ENCODE measurements at places on chromosomes 1 and 21. TPM values are rescaled to one million over a fixed set of nuclear protein-coding genes. Genes with fewer than 3 reads are reported as not detected.

LRRC3 gene
- 3.0 TPM for total RNA-seq

GRCh38 chr1:5369223-5369622 is 623.0 kb downstream of the NPHP4 start:
- no peak for DNase-seq

STUM gene
- total RNA-seq, result not detected

SLAMF8 gene
- total RNA-seq, result 1.8 TPM

DNA sequence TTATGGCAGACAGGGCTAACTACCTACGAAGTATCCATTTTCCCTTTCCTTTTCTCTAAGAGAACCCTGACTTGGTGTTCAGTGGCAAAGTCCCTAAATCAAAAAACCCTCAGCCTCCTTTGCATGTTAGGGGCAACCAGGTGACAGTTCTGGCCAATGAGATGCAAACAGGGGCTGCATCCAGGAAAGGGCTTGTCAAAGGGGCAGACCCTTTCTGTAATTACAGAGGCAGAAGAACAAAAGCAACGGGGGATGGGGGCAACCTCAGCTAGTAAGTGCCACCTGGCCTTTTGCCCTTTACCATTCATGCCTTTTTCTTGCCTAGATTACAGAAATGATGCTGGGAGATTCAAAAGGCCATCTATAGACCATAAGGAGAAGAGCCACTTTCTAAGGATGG is 34.4 kb downstream of the GLUL start:
- DNase-seq, result no peak

- no peak for DNase-seq
Observed at GRCh38 chr1:181640956-181641355, 157.6 kb downstream of the CACNA1E start.

UBE2G2 gene
- 111 TPM for total RNA-seq

Measured in activated naive CD8-positive, alpha-beta T cell treated with anti-CD3 and anti-CD28 coated beads, Interleukin-2, amount 10 ng/mL, durations not matched to agents 7 days and 5 days (primary cell).